Esophagus mucosa (tissue), 1 donor: ENCODE measurements at places on chromosomes 4 and X.

GRCh38 chr4:8437281-8437680 is 3.2 kb downstream of the ACOX3 start:
- ATAC-seq = no peak

GRCh38 chrX:30533835-30534234 is 43.7 kb downstream of the TASL start:
- no peak for ATAC-seq

GRCh38 chr4:11042760-11043159 is 358.2 kb upstream of the CLNK start:
- ATAC-seq = no peak

GRCh38 chr4:19971829-19972228 is 279.9 kb upstream of the SLIT2 start:
- no peak for ATAC-seq

GRCh38 chr4:85889314-85889713 is 414.4 kb downstream of the ARHGAP24 start:
- no peak for ATAC-seq

DNA sequence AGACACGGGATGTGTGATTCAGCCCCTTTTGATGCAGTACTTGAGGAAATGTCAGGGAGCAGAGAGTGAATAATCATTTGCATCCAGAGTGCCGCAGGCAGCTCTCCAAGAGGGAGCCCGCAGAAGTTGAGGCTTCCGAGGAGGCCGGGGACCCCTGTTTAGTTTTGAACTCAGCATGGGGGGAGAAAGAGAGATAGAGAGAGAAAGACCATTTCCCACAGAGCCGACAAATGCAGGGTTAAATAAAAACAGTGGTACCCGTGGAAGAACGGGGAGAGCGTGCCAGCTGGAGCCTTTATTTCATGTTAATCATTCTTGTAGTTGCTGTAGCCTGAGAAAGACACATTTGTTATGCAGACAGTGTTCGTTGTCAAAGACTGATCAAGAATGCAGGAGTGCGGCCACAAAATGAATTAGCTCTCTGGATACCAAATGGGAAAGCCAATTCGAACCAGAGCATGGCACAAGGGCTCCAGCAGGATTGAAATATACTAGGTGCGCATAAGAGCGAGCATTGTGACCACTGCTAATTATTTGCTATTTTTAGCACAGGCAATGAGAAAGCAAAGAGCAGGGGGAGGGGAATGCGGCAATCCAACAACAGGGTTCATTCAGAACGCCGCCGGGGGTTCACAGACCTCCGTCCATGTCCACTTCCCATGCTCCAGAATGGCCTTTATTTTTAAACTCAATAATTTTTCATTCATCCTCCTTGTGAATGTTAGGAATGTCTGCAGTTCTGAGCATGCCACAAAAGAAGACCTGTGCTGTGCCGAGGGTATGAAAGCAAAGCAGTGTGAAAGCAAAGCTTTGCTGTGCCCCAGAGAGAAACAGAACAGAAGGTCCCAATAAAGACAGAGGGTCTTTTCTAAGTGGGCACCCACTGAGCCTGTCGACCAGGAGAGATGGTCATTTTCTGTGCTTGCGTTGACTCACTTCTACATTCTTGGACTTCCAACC is 243.9 kb upstream of the VCX3A start:
- ATAC-seq = no peak

DNA sequence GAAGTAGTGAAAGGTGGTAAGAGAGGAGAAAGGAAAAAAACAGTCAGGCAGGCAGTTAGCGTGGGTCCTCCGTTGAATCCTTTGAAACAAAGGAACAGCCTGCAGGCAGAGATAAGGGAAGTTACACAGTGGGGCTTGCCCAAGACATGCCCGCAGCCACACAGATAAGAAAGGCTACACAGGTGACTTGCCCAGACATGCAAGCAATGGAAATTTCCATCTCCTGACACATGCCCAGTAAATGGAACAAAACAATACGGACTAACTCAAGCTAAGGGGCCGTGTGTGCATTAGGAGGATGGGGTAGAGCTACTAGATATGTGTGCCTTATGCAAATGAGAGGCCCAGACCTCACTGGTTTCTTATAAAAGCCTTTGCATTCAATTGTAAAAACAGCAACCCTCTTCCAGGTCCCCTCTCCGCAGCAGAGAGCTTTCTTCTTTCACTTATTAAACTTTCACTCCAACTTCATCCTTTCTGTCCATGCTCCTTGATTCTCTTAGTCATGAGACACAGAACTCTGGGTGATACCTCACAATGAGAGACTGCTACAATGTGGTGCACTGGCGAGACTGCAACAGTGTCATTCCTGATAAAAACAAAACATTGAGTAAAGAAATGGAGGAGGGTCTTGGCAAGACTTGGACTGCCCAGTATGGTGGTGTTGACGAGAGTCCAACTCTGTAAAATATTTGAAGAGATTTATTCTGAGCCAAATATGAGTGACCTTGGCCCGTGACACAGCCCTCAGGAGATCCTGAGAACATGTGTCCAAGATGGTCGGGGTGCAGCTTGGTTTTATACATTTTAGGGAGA is 997.4 kb upstream of the PRKX start:
- ATAC-seq = no peak

DNA sequence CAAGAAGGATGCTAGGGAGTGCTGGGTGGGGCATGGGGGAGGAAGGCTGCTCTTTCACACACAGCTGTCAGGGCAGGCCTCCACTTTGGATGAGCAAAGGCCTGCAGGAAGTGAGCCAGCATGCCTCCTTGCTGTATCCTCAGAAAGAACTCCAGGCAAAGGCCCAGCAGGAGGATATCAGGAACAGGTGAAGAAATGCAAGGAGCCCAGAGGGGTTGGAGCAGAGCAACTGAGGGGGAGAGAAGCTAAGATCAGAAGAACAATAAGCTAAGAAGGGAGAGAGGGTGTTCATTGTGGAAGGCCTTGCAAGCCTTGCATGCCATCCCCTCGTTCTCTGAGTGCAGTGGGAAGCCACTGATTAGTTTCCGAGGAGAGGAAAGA is 115.1 kb downstream of the CAMK2D start:
- ATAC-seq = peak; percentile 32

GRCh38 chr4:153071958-153072598 is 132.2 kb upstream of the TRIM2 start:
- ATAC-seq = no peak

GRCh38 chr4:164239976-164240375 is 514.0 kb upstream of the SMIM31 start:
- ATAC-seq = no peak

GRCh38 chr4:15753786-15754185 is 24.3 kb upstream of the CD38 start:
- ATAC-seq = no peak

GRCh38 chr4:188781655-188782054 is 642.4 kb downstream of the TRIML1 start:
- ATAC-seq = no peak

- ATAC-seq = peak; percentile 57
Observed at GRCh38 chr4:112099701-112100297, 45.5 kb upstream of the FAM241A start.

GRCh38 chr4:83151651-83152050 is 37.1 kb upstream of the PLAC8 start:
- ATAC-seq = no peak

DNA sequence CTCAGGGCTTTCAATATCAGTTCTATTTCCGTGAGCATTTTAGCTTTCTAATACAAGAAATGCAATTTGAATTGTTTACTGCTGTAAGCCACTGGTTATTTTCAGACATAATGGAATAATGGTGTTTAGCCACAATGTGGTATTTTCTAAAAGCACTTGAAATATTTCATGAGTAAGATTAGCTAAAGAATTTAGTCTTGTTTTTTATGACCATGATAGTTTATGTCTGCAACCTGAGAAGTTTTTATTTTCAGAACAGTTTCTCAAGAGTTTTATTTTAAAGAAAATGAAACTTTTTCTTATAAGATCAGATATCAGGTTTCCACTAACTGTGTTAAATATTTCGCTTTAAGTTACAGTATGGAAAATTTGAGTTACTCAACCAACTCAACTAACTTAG is 60.2 kb downstream of the SLIT2 start:
- ATAC-seq = no peak

GRCh38 chrX:39214387-39215126 is 413.3 kb downstream of the MID1IP1 start:
- no peak for ATAC-seq

- no peak for ATAC-seq
Observed at GRCh38 chrX:131779741-131780140, 235.9 kb downstream of the OR13H1 start.

DNA sequence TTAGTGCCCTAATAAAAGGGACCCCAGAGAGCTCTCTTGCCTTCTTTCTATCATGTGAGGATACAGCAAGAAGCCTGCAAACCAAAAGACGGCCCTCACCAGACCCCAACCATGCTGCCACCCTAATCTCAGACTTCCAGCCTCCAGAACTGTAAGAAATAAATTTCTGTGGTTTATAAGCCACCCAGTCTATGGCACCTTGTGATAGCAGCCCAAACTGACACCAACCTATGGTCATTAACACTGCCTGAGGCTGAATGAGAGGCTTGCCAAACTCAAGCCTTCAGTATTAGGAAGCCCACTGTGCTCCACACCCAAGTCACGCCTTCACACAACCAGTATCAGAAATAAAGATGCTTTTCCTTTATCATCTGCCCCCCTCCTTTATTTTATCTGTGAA is 127.3 kb upstream of the KLF3 start:
- ATAC-seq = no peak

- no peak for ATAC-seq
Observed at GRCh38 chr4:172546782-172547181, 621.8 kb upstream of the GALNT7 start.

GRCh38 chr4:145014365-145014764 is 83.6 kb downstream of the ANAPC10 start:
- no peak for ATAC-seq

DNA sequence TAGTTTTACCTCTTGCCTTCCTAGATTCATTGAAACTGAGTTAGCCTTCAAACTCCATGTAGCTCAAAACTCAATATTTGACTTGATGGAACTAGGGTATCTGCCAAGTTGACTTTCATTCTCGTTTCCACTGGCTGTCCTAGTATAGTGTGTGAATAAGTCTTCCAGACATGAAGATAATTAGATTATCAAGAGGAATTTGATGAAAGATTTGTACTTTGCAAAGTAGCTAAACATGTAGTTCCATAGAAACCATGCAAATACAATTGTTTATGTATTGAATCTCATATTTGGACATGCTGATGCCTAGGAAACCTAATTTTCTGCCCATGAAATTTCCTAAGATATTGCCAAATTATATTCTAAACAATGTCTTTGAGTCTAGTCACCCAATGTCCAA is 297.5 kb downstream of the ARHGAP24 start:
- ATAC-seq = no peak

GRCh38 chrX:136251041-136251991 is at the start of gene MAP7D3:
Gene MAP7D3, minus strand, starts transcription at chrX:136251400. Its CDS starts 42 bp downstream, at chrX:136251358.
- peak; percentile 87 for ATAC-seq

GRCh38 chrX:70481471-70482270 is 37.0 kb downstream of the DLG3 start:
- no peak for ATAC-seq

- ATAC-seq = no peak
Observed at GRCh38 chr4:176036585-176037205, 28.9 kb upstream of the WDR17 start.
